ENCODE measurements at places on chromosomes 1 and 21.

- DNase-seq: no peak
Measured at GRCh38 chr1:3410142-3410925, 44.1 kb upstream of the ARHGEF16 start.

DNA sequence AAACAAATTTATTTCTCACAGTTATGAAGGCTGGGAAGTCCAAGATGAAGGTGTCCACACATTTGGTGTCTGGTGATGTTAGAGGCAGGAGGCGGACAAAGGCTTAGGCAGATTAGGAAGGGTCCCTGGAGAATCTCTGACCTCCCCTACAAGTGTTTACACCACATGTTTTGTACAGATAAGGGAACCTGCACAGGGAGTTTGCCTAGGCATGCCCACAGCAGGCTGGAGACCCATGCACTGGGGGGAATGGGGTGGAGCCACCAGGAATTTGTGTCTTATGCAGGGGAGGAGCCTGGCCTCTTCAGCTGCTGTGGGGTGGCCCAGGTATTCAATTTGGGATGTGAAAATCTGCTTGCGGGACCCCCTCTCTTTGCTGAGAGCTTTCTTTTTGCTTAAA lies 131.3 kb downstream of the PATJ start:
- DNase-seq: no peak

DNA sequence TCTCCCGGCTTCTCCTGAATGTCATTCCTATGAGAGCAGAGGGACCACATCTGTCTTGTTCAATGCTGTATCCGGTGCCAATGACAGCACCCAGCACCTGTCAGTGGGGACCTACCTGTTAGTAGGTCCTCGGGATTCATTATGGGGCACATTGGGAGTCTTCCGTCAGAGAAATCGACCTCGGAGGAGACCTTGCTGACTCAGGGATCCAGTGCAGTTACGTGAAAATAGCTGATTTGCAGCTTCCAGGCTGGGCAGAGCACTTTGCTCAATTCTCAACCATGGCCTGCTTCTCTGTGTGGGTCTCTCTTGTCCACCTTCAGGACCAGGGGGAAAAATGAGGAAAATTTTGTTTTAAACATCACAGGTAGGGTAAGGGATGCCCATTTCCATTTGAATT lies 130.2 kb downstream of the PRDM2 start:
- no peak for DNase-seq

DNA sequence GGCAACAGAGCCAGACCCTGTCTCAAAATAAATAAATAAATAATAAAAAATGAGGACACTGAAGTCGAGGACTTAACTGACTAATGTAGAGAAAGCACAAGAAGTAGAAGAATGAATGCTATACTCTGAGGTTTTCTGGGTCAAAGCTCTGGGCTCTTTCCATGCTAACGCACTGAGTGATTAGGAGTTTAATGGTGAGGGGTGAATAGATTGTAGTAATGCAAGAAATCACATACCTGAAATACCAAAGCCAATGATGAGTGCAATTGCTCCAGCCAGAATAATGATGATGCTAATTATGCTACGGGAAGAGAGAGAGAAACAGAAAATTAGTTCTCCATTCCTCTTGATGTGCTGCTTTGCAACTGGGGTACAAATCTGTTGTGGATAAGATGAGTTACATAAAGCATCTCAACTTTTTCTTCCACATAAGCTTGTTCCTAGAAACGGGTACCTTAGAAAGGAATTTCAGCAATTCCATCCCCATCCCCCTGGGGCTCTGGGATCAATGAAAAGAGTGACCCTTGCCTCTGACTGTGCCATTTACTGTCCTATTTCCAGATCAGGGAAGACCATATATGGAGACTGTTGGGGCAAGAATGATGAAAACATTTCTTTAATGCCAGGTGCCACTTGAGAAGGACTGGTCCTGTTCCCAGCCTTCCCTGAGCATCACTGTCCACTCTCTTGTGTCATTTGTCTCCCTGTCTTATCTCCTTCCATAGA lies 40.7 kb downstream of the VTCN1 start:
- DNase-seq: no peak

- DNase-seq: no peak
Measured at GRCh38 chr21:38417726-38418125, 80.6 kb downstream of the ERG start.

DNA sequence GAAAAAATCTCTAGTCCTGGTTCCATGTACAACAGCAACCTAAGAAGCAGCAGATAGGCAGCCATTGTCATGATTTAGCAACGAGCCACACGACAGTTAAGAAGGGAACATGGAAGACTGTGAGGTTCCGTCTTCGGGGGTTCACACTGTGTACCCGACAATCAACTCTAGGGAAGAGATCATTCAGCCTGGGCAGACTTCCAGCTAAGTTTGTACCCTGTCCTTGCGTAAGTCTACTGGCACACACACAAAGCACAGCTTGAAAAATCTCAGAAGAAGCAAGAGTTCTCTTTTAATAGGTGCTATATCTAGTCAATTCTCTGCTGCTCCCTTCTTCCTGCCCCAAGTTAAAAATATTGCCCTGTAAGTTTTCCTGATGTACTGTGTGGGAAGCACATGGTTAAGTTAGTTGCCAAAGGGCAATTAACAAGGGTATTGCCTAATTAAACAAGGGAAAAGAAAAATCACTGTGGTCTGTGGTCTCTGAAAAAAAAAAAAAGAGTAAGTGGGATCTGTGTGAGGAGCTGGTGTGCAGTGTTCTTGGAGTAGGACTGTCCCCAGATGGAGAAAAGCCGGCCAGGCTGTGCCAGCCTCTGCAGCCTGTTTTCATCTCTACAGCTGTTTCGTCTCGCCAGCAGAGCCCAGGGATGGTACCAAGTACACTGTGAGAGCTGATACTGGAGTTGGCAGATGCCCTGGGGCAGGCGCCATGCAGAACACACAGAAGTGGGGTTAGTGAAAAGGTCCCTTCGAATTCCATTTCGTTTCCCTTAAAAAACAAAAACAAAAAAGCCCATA lies 6.4 kb upstream of the MYBPHL start:
- no peak for DNase-seq

DNA sequence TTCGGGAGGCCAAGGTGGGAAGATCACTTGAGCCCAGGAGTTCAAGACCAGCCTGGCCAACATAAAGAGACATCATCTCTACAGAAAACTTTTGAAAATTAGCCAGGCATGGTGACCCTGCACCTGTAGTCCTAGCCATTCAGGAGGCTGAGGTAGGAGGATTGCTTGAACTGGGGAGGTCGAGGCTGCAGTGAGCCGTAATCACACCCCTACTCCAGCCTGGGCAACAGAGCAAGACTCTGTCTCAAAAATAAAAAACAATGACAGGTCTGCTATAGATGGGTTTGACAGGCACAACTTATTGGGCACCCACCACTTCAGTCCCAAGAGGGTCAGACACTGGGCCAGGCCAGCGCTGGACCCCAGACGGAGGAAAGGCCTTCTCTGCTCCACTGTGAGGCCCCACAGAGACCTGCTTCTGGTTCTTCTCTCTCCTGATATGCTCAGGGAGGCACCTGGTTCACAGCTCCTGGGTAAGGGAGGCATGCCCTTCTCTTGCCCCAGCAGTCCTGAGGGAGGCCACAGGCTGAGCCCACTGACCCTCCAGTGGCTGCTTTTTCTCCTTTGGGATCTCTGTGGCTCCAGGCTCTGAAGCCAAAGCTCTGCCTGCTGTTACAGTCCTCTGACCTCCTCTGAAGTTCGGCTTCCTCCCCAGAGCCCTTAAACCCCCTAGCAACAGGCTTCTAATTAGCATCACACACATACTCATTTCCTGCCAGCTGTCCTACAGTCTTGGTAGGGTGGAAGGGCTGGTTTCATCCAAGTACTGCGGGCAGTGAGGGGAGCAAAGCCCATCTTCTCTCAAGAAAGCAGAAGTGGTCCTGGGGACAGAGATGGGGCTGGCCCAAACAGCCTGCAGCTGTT lies 14.4 kb downstream of the S100A16 start:
- DNase-seq: no peak

- no peak for DNase-seq
Measured at GRCh38 chr1:185825556-185825955, 91.4 kb downstream of the HMCN1 start.

GRCh38 chr21:40215941-40216340 lies 348.7 kb downstream of the PCP4 start:
- DNase-seq: no peak

- DNase-seq: no peak
Measured at GRCh38 chr1:201429736-201430501, 8.4 kb upstream of the TNNI1 start.

- no peak for DNase-seq
Measured at GRCh38 chr1:99659755-99660210, 13.9 kb downstream of the PALMD start.

GRCh38 chr1:235599536-235599935 lies 50.0 kb downstream of the GNG4 start:
- DNase-seq: no peak

- DNase-seq: no peak
Measured at GRCh38 chr1:112070677-112071076, 81.2 kb upstream of the KCND3 start.

- DNase-seq: no peak
Measured at GRCh38 chr1:199490769-199491527, 536.6 kb upstream of the NR5A2 start.

DNA sequence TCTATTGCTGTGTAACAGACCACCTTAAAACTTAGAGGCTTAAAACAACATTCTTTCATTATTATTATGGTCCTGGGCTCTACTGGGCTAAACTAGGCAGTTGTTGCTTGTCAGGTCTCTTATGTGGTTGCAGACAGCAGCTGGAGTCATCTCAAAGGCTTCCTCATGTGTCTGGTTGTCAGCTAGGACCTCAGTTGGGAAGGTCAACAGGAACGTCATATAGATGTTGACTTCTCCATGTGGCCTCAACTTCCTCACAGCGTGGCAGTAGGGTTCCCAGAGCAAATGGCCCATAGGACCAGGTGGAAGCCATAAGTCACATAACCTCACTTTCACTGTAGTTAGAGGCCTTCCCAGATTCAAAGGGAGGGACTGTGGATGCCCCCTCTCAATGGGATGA lies 15.4 kb upstream of the MEF2D start:
- DNase-seq: no peak

- DNase-seq: no peak
Measured at GRCh38 chr21:35511696-35512162, 462.6 kb upstream of the RUNX1 start.

GRCh38 chr1:232980355-232980978 lies 30.1 kb downstream of the NTPCR start:
- DNase-seq: no peak

GRCh38 chr1:175364424-175365076 lies 172.0 kb upstream of the KIAA0040 start:
- DNase-seq: no peak

DNA sequence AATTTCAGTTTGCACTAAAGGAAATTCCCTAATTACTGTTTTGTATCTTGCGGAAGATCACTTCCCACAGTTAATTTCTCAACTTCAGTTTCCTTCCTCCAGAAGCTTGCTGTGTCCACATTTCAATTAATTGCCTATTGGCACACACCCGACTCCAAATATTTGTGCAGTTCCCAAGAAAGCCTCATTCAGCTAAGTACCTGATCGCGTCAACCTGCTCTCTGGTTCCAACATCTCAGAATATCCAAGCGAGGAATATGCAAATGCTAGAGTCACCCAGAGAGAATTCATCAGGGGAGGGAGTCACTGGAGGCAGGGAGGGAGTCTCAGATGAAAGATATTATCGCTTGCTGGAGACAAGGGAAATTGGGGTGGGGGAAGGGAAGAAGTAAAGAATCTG lies 351.3 kb downstream of the RRAGC start:
- no peak for DNase-seq

DNA sequence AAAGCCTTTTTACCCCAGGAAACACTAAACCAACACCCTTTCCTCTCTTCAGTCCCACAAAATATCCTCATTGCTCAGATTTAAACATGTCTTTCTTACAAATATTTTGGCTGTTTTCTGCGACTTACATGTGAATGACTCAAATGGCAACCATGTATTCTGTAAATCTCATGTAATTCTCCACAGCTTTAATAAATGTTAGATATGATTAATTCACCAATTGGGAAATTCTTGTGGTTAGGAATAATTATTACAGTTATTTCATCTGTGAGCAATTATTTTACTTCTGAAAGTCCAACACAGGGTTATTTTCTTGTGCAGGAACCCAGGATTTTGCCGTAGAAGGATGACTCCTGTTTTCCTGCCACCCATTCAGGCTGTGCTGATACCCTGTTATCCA lies 431.5 kb downstream of the LMO4 start:
- no peak for DNase-seq

DNA sequence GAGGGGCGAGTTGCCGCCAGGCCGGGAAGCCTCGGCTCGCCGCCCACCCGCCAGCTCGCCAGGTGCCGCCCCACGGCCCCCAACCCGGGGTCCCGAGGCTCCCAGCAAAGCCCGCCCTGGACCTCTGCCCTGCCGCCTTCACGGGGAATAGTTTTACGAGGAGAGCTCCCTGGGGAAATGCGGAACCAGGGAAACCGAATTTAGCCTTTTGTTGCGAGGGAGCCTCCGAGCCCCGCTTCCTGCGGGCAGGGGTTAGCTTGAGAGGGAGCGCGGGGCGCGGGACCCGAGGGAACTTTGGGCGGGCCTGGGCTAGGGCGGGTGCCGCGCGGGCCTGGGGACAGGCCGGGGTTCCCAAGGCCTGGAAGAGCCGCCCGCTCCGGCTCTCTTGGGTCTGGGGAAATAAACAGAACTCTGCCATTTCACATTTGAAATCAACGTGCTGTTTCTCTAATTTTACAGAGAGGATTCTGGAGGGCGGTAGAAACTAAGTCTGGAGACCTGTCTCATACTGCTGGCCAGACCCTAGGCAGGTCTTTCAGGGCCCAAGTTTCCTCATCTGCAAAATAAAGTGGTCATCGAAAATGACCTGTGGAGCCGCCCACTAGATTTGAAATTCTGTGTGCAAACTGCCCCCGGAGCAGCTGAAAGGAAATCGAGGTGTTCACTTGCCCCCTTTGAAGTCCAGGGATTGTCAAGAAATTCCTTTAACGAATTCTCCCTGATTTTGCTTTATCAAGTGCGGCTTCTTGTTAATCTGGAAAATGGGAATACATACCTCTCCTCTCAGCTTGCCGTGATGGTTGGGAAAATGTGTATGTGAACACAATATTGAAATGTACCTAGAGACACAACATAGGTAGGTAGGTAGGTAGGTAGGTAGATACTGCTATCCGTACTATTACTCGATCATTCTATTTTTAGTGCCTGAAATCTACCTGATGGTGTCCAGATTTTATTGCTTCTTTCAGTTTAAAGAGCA lies 749 bp upstream of the GLUL start:
- peak; percentile 1 for DNase-seq

Data from activated CD4-positive, alpha-beta T cell treated with anti-CD3 and anti-CD28 coated beads for 24 hours (primary cell).